ENCODE measurements at places on chromosomes 2 and 18.

GRCh38 chr2:177784745-177785067 lies 287.9 kb downstream of the PDE11A start:
- no peak for DNase-seq

- DNase-seq = no peak
These were observed 124.0 kb downstream of the SMAD7 start for GRCh38 chr18:48826806-48827205.

- no peak for DNase-seq
These were observed 4.0 kb downstream of the EMILIN2 start for GRCh38 chr18:2850816-2851215.

- no peak for DNase-seq
These were observed 57.6 kb upstream of the IGFBP5 start for GRCh38 chr2:216752855-216753505.

- DNase-seq = no peak
These were observed 90.8 kb downstream of the NFATC1 start for GRCh38 chr18:79486356-79487182.

DNA sequence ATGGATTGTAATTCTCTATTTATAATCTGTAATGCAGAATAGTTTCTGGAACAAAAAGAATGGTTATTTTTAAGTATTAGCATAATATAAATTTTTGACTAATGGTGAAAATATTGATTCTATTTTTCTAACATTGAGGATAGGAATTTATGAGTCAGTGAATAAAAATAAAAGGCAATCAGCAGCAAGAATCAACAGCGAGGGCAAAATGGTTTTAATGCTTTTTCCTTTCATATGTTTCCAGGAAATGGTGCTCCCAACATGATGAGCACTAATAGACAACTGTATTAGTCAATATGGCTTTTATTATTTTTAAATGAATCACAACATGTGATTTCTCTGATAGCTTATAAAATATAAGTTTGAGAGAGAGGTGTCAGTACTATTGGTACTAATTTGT lies 90.7 kb upstream of the TFPI start:
- DNase-seq = no peak

GRCh38 chr18:62812876-62813275 lies 97.5 kb downstream of the PHLPP1 start:
- no peak for DNase-seq

GRCh38 chr2:8677646-8678592 lies 3.9 kb upstream of the ID2 start:
- DNase-seq = peak; percentile 80

GRCh38 chr2:128234613-128235012 lies 84.1 kb downstream of the HS6ST1 start:
- DNase-seq = peak; percentile 68

GRCh38 chr2:217494557-217494956 lies 508.2 kb downstream of the TNS1 start:
- DNase-seq = no peak

DNA sequence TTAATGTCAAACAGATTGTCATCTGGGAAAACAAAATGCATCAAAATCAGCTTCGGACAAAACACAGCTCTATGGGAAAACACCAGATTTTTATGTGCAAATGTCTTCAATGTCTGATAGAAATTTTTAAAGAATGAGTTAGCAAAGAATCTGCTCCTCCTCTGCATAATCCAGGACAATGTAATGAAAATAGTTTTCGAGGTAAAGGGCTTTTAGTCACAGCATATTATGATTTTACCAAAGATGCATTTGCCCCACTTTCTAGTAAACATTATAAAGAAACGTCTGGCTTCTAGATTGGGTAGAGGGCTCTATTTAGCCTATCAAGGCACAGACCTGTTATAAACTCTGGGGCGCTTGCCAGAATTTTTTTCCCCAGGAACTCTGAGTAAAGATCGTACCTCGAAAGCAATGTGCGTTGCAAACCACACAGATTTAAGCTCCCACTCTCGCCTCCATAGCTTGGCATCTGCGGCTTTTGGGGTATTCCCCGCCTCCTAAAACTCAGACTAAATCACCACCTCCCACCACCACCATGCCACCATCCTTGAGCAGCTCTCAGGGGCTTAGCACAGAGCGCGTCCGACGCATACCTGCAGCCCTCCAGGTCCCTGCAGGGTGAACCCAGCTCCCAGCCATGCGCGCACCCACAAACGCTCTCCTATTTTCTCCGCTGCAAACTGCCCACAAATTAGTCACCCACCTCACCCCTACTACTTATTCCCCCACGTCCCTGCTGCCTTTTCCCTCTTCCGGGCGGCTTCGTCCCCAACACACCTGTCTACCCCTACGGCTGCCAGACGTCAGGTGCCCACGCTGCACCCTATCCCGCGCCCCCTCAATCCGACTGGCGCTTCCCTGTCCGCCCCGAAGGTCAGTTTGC lies 829 bp downstream of the ACVR1C start:
- DNase-seq = no peak

DNA sequence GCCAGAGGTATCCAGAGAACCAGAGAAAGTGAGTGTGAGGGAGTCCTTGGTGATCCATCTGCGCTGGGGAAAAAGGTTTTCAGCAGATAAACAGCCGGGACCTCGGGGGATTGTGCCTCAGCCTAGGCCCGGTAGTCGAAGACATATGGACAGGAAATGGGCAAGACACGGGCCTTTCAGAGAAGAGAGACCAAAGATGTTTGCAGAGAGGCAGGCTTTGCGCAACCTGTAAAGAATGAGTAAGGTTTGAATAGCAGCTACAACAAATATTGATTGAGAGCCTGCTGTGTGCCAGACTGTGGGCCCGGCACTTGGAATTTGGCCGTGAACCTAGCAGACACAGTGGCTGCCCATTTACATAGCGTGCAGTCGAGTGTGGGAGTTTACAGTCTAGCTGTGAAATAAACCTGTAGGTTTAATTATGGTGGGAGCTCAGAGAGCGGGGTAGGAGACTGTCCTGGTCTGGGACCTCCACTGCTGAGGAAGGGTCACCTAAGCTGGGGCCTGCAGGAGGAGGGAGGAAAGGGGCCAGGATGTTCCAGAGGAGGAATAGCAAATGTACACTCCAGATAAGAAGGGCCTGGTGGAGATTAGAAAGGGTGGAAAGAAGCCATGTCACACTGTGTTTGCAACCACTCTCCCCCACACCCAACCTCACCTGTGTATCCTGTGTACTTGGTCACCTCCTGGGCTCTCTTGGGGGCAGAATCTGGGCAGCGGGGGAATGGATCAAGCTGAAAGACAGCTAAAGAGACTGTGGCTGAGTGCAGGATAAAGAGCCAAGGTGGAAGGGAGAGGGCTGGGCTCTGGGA lies 3.0 kb downstream of the SH2D6 start:
- peak; percentile 65 for DNase-seq

DNA sequence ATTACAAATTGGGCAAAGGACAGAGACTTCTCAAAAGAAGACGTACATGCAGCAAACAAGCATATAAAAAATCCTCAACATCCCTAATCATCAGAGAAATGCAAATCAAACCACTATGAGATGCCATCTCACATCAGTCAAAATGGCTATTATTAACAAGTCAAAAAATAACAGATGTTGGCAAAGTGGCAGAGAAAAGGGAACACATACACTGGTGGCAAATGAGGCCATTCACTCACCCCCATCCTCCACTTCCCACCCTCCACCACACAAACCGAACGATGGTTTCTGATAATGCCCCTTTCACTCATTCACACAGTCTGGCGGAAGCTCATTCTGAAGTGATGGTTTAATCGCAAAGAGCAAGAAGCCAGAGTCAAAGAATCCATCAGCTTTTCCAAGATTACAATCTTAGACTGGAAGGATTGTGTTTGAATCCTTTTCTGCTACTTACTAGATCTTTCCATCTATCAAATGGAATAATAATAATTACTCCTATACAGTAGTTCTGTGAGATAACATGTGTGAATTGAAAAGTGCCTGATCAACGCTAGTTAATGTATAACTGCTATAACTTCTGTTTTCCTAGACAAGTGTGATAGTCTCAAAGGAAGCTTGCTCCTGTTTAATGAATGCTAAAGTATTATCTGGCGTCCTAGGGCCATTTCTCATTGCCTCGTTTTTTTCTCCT lies 16.9 kb upstream of the CD28 start:
- no peak for DNase-seq

DNA sequence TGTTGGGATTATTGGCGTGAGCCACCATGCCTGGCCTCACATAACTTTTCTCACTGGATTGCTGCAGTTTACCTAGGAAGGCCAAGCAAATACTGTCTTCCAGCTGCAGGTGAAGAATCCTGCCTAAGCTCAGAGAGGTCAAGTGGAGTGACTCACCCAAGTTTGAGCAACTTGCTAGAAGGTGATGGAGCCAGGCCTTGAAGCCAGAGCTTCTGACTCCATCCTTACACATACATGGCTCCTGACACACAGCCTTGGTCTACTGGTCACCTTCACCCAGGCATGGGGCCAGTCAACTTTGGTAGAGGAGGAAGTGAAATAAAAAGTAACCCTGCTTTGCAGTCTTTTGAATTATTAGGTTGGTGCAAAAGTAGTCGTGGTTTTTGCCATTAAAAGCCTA lies 93.5 kb downstream of the VWA3B start:
- DNase-seq = no peak

Data from NCI-H345 (cell line).